Stimulated activated CD8-positive, alpha-beta memory T cell treated with anti-CD3 and anti-CD28 coated beads, Interleukin-7, amount 100 ng/mL, for 4 hours (primary cell): ENCODE measurements at places on chromosomes 12 and 14.
A peak's percentile ranks its signal among the peaks of the same experiment; 100 is the strongest.

DNA sequence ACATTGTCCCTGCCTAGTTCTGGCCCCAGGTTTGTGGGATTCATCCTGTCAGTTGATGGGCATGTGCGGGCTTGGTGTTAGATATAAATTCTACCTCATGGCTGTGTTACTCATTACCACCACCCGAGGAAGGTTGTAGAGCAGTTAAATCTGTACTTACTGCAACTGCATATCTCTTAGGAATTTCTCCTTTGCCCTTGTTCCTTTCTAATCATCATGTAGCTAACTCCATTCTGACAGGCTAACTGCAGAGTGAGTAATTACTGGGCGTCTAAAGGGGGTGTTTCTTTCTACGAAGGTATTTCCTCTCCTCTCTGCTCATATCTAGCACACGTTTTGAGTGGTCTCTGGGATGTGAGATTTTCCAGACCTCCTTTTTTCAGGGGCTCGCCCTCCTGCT lies 1076.7 kb downstream of the TMTC2 start:
- no peak for DNase-seq

- DNase-seq, result peak; percentile 71
These were observed 804 bp downstream of the GAPDH start for GRCh38 chr12:6534945-6535696.

- DNase-seq, result no peak
These were observed 1.5 kb downstream of the PNMA1 start for GRCh38 chr14:73712540-73713180.

DNA sequence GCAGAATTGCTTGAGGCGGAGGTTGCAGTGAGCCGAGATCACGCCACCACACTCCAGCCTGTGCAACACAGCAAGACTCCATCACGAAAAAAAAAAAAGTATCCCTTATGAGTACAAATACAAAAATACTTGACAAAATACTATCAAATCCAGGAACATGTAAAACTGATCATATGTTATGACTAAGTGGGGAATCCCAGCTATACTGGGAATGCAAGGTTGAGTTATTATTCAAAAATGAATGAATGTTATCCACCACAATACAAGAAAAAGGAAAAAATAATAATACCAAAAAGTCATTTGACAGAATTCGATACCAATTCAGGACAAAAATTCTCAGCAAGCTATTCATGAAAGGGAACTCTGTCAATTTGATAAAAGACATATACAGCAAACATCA lies 32.6 kb downstream of the MOK start:
- DNase-seq, result no peak

DNA sequence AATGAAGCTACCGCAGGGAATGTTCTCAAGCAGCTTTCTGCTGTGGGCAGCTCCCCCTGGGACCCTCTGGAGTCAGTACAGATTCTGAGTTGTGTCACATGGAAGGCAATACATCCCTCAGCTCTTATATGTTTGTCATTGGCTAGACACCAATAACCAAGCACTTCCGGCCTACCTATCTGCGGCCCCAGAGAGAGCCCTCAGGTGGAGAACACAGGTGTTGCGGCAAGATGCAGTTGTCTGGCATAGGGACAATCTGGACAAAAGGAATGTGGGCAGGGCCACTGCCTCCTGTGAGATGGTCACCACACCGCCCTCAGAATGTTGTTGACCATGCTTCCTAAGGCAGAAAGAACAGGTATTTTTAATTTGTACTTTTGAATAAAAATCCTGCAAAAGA lies 118.7 kb downstream of the BRMS1L start:
- no peak for DNase-seq

GRCh38 chr14:58721723-58722122 lies 84.0 kb downstream of the DACT1 start:
- DNase-seq, result no peak

DNA sequence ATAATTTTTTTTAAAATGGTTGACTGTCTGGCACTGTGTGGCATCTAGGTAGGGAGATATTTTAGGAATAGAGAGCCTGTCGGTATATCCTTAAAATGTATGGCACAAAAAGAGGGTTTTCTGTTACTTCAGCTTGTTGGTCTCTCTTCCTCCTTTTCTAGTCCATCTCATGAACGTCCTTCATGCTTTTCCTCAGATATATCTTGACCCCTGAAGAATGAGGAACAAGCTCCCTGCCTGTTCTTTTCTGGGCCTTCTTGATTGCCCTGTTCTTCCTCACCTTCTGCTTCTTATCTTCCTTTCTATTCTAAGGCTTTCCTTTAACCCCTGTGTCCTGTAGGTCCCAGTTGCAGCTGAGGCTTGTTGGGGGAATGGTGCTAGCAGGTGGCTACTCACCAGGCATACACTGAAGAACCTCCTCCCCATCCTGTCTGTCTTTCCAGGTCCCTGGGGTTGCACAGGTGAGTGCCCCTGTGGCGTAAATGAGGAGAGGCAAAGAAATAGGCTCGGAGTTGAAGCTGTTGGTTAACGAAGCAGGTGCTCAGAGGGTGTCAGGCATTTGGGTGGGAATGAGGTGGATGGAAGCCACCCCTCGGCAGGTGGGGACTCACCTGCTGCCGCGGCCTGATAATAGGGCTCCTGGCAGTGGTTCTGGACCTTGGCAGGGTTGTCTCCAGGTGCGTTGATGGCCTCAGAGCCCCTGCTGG lies 7.2 kb upstream of the C1R start:
- DNase-seq, result no peak

GRCh38 chr12:117377758-117378157 lies 16.3 kb upstream of the NOS1 start:
- DNase-seq, result no peak

GRCh38 chr12:95591731-95592130 lies 40.5 kb upstream of the USP44 start:
- no peak for DNase-seq

GRCh38 chr12:102722147-102722546 lies 194.9 kb downstream of the PAH start:
- no peak for DNase-seq
